ENCODE measurements at places on chromosomes 3 and 15.

DNA sequence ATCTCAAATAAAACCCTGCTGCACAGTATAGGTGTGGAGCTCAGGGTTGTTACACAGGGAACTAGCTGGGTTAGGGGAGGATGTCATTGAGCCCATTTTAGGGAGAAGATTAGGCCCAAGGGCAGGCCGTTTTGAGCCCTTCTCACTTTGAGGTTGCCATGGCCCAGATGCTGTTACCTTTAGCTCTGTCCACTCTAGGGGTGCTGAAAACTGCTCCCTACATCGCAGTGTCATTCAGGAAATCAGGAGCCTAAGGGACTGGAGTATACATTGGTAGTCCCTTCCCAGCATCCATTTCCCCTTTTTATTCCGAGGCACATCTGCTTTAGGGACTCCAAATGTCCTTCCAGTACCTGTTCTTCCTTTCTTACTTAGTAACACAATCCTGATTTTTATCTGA lies 79.0 kb upstream of the SELENOK start:
- DNase-seq: no peak

DNA sequence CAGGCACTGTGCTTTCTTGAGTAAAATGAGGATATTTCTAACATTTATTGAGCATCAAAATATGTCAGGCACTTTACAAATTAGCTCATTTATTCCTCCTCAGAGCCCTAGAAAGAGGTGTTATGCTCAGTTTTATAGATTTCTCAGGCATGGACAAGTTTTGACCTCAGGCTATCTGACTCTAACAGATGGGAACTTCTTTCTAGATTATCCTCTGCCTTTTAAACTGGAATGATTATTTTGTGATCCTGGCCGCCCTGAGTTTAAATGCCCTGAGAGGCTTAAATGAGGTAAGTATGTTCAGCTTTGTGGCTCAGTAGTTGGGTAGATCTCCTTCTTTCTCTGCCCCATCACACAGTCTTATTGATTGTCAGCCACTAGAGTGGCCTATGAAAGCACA lies 32.3 kb upstream of the ATP1B3 start:
- no peak for DNase-seq

DNA sequence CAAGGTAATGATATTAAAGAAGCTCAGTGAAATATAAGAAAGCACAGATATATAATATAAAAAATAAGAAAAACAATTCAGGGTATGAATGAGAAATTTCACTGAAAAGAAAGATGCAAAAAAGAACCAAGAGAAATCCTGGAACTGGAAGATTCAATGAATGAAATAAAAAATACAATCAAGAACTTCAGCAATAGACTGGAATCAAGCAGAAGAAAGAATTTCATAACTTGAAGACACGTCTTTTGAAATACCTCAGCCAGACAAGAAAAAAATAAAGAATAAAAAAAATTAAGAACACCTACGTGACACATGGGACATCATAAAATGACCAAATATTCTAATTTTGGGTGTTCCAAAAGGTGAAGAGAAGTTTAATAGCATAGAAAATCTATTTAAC lies 104.6 kb upstream of the NEO1 start:
- DNase-seq: no peak

GRCh38 chr15:48103647-48104046 lies 17.1 kb upstream of the SLC24A5 start:
- DNase-seq: no peak

DNA sequence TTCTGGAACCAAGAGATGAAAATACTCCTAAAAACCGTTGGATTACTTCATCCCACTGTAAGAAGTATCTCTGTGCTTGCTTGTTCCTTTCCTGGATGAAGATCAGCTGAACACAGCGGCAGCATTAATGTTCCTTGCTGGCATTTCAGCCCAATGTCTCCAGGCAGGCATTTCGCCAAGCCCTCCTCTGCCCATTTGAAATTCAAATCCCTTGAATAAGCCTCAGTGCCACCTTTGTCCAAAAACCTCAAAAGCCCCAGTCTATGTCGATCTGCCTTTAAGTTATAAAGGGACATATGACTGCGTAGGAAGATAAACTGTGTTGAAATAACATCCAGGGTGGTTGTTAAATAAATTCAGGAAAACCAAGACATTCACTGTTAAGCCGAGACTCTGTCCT lies 156.8 kb upstream of the PDZRN3 start:
- DNase-seq: no peak

- no peak for DNase-seq
Observed at GRCh38 chr15:38197553-38197952, 55.1 kb upstream of the SPRED1 start.

DNA sequence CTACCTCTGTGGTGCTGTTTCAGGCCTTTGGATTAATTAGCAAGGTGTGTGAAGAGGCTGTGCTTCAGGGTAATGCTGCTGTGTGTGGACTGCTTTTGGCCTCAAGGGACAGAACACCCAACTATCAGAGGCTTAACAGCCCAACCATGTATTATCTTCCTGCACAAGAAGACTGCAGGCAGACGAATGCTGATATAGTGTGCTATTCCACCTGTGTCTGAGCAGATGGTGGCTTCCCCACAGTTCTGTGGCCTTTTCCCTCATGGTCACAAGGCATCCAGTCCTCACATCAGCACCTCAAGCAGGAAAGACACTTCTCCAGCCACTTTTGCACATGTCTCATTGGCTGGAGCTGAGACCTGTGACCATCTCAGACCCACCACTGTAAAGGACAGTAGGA lies 76.6 kb downstream of the CHCHD6 start:
- no peak for DNase-seq

GRCh38 chr3:172717493-172718088 lies 6.7 kb upstream of the NCEH1 start:
- DNase-seq: peak; percentile 25

DNA sequence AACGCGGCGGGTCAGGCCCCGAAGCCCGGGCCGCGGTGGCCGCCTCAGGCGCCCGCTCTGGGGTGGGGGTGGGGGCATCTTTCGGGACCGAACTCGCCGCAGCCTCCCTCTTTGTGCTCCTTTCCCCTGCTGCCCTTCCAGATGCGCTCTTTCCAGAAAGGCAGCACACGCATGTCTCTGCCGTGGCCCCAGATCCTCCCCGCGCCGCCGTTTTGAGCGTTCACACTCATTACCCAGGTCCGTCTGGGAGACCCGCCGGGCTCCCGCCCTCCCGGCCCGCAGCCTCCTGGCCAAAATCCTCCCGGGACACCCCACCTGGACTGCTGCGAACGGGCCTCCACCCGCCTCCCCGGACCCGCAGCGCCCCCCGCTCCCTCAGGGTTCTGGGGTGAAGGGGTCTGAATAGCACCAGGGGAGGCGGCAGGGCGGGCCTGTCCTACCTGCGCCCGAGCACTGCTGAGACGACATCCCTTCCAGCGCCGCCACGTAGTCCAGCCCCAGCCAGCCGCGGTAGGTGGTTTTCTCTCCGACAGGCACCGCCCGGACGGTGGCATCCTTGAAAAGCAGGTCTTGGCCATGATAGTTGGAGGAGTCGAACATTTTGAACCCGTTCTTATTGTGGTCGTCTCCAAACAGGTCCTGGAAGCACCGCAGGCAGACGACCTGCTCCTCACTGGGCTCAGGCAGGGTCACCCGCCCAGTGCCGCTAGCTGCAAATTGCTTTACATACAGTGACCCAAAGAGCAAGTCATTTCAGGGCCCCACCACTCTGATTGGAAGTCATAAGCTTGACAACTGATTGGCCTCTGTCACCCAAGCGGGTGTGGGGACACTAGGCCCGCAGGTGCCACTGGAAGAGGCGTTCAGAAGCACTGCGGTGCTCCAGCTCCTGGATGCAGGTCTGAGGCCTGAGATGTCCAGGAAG lies 25.9 kb downstream of the MELTF start:
- peak; percentile 16 for DNase-seq

DNA sequence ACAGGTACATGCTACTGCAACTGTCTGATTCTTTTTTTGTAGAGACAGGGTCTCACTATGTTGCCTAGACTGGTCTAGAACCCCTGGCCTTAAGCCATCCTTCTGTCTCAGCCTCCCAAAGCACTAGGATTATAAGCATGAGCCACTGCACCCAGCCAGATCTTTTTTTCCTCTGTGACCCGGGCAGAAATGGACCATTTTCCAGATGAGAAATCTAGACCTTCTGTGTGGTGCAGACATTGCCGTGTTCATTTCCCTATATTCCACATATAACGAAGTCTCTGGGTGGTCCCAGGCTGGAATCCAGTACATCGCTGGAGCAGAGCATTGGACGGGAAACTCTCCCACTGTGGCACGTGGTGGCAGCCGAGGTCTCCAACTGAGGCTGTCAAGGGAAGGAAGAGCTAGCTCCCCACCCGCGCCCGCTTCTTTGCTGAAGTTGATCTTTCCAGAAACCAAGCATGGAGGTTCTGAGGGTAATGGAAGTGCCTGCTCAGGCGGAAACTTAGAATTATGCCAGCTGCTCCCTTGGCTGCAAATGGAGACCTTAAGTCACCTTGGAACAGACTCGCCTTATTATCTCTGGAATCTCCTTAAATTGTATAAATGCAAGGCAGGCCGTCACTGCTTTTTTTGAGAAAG lies 23.1 kb upstream of the TXNRD3 start:
- DNase-seq: no peak

DNA sequence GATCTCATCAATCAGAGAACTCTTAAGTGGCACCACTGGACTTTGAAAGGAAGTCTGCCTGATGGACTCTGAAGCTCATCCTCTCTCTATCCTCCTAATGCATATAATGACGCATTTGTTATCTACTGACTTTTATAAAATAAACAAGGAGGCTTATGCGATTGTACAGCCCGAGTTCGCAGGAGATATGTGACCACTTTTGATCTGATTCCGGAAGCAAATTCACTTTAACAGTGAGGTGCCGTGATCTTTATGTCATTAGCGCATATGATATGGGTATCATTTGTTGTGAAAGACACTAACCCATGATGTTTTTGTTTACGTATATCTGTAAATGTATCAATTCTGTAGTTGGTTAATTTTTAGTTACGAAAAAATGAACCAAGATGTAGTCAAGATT lies 427 bp upstream of the RNF111 start:
- no peak for DNase-seq

- no peak for DNase-seq
Observed at GRCh38 chr15:91471468-91471867, 371.4 kb downstream of the SV2B start.

DNA sequence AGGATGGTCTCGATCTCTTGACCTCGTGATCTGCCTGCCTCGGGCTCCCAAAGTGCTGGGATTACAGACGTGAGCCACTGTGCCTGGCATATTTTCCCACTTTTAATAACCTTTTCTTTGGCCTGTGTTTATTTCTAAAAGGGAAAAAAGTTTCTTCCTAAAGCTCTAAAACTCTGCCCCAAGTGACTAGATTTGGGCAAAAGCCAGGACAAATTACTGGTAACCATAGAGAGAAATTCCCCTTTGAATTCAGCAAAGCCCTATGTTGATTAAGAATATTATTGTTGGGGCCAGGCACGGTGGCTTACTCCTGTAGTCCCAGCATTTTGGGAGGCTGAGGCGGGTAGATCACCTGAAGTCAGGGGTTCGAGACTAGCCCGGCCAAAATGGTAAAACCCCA lies 11.5 kb upstream of the TRPM7 start:
- DNase-seq: no peak

GRCh38 chr3:30658328-30659052 lies 52.1 kb downstream of the TGFBR2 start:
- peak; percentile 80 for DNase-seq

DNA sequence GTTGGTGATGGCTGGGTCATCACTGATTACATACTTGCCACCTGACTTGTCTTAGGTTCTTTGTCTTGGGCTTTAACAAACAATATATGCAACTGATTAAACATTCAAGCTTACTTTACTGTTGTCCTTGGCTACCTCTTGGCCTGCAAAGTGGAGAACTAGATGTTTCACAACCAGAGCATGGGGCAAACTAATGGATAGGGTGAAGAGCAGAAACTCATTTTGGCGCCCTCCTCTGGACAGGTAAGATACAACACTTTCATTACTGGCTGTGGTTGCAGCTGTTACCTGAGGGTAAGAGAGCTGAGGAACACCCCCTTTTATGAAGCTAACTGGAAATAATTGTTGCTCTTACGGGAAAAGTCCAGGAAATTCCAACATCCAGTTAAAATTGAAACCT lies 262.1 kb downstream of the NAALADL2 start:
- DNase-seq: no peak

DNA sequence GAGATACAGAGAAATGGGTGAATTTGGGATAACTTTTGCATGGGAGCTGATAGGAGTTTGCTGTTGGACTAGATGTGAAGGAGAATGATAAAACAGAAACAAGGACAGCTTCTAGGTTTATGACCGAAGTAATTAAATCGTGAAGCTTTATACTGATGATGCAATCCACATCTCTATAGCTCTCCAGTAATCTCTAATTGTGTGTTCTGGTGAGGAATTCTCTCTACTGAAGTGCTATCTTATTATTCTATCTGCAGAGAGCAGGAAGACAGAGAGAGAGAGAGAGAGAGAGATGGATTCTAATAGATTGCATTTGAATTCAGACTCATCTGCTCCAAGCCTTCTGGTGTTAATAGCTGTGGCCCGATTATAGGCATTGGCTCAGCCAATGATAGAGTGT lies 113.5 kb upstream of the FRMD4B start:
- DNase-seq: no peak

GRCh38 chr15:49686599-49686998 lies 65.8 kb downstream of the DTWD1 start:
- DNase-seq: no peak

GRCh38 chr3:152176241-152176640 lies 92.5 kb upstream of the MBNL1 start:
- no peak for DNase-seq

- DNase-seq: no peak
Observed at GRCh38 chr3:167851171-167851570, 115.7 kb downstream of the SERPINI1 start.

GRCh38 chr3:187733371-187733770 lies 11.9 kb downstream of the BCL6 start:
- no peak for DNase-seq

DNA sequence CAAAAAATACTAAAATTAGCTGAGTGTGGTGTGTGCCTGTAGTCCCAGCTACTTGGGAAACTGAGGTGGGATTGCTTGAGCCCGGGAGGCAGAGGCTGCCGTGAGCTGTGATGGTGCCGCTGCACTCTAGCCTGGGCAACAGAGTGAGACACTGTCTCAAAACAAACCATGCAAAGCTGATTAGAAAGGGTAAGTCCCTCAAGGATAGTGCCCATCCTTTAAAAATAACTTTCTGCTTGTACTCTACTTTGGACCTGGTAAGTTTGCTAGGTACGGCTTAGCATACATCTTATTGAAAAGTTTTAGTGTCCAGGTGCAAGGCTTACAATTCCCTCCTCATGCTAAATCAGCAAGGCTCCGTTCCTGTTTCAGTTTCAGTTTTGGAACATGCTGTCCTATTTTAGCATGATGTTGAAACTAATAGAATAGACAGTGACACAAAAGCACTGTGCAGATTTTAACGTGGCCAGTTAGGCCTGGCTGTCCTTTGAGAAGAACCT lies 21.4 kb downstream of the FEM1B start:
- peak; percentile 84 for DNase-seq

GRCh38 chr3:150917951-150918350 lies 12.7 kb upstream of the MINDY4B start:
- no peak for DNase-seq

- DNase-seq: no peak
Observed at GRCh38 chr3:157388976-157389375, 47.7 kb upstream of the PTX3 start.

Data from suppressor macrophage treated with lipopolysaccharide for 1 hour (primary cell).